ENCODE measurements at places on chromosomes 6 and 20.

DNA sequence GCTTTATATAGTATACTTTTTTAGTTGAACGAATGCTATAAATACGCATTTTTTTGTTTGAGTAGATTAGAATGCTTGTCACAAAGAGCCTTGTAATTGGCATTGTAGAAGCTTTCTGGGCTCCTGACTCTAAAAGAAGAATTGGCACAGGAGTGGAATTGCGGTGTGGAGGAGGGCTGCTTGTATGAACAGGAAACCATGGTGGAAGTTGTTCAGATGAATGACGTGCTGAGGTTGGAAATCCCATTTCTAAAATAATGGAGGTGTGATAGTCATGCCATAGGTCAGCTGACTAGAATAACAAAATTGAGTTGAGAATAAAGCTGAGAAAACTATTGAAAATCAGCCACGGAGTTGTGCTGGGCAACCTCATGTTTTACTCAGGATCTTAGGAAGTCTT lies 174.9 kb downstream of the QKI start:
- DNase-seq: no peak

DNA sequence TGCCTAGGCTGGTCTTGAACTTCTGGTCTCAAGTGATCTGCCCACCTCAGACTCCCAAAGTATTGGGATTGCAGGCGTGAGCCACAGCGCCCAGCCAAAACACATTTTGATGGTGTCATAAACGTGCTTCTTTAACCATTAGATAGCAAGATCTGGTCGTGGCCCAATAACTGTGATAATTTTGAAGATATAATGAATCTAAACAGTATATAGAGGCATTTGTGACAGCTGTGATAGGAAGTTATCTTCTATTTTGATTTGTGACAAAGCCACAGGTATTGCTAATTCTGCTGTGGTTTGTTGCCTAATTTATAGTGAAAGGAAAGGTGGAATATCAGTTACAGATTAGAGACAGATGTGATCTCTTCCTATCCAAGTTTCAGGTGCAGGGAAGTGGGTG lies 695 bp upstream of the OXT start:
- no peak for DNase-seq

DNA sequence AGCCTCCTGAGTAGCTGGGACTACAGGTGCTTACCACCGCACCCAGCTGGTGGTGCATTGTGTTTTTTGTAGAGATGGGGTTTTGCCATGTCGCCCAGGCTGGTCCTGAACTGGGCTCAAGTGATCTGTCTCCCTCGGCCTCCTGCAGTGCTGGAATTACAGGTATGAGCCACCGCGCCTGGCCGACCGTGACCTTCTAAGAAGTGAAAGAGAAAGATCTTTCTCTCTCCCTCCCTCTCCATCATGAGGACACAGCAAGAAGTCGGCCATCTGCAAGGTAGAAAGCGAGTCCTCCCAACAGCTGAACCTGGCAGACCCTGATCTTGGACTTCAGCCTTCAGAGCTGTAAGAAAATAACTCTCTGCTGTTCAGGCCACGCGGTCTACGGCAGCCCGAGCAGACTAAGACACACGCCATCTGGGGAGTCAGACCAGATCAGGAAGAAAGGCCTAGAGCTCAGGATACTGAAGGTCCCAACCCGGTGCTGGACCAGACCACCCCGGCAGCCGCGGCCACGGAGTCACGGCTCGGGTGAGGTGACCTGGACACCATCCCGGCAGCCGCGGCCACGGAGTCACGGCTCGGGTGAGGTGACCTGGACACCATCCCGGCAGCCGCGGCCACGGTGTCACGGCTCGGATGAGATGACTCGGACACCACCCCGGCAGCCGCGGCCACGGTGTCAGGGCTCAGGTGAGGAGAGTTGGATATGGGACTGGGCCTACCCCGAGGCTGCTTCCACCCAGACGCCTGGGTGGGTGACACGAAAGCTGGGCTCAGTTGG lies 9.6 kb downstream of the GMEB2 start:
- no peak for DNase-seq

DNA sequence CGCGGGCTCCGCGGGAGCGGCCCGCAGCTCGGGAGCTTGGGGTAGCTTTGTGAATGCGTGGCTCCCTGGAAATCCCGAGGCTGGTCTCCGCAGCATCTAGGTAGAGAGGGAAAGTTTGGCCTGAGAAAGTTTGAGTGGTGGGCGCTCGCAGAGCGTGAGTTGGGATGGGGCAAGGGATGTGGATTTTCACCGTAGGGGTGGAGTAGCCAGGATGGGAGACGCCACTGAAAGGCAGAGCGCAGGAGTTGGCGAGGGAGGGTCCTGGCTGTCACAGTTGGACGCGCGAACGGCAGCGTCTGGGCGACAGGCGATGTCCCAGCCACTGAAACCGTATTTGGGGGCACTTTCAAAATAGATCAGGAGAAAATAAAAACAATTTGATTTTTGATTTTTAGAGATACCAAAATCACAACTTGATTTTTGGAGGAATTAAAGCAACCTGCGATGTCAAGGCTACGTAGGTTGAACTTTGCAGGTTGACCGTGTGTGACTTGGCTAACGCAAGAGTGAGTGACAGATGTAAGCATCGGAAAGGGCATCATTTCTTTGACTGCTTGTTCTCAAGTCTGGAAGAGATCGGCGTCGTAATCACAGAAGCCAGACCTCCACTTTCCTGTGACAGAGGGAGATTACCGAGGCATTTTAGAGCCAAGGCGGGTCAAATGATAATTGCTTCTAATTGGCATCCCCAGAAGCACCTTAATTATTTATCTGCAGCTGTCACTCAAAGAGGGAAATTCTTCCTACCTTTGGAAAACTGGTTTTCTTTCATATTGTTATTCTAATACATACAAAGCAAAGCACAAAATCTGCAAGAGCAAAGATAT lies 646 bp downstream of the HEY2 start:
- DNase-seq: no peak

GRCh38 chr6:138229663-138230179 lies 11.4 kb upstream of the PBOV1 start:
- DNase-seq: no peak

DNA sequence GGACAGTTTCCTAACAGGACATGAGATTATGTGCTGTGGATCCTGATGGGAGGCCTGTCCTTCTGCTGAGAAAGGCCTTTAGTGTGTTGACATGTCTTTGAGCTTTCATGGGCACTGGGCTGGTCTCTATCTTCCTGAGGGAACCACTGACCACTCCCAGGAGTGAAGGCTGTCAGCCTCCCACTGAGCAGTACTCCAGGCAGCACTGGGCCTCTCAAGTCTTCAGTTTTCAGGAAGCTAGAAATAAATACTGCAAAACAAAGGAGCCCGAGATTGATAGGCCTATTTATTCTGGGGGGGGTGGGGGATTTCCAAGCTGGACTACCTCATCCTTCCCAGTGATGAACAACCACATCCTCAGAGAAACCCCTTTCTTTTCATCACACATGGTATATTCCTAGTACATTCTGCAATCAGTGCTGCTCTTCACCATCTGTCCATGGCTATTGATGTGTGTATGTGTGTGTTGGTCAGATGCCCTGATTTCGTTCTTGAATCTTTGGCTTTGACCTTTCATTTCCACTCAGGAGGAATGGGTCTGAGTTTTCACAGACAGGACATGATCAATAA lies 180.9 kb upstream of the SPTLC3 start:
- DNase-seq: no peak

GRCh38 chr6:111780393-111780792 lies 92.9 kb downstream of the FYN start:
- no peak for DNase-seq

DNA sequence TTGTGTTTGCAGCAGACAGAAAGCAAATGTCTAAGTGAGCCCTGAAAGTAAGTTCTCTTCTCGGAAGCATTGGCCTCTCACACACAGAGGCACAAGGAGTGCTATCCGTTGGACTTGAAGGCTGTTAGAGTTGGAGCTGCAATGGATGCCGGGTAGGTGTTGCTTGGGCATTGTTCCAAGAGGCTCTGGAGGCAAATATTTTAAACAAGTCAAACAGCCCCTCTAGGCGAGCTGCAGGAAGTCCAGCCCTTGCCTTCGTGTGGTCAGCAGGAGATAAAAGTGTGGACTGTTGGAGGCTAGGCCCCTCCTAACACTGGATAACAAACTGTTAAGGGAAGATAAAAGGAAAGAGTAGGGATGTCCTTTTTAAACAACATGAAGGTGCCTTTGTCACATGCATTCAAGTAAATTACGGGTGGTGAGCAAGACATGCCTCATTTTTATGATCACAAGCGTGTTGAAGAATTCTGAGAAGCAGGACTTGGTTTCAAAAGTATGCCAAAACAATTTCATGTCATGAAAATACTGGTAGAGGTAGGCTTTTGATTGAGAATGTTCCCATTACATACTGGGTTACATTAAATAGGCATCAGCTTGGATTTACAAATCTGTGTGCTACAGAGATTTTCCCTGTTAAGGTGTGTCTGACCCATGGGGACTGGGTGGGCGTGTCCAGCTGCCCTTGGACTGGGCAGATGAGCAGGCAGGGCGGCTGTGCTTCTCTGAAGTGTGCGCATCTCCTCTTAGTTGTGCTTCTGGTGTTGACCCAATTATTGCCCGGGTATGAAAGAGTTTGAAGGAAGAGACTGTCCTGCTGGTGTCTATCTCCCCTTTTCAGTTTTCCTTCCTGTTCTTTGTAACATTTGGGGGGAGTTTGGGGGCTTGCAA lies 57.5 kb downstream of the RREB1 start:
- peak; percentile 42 for DNase-seq

DNA sequence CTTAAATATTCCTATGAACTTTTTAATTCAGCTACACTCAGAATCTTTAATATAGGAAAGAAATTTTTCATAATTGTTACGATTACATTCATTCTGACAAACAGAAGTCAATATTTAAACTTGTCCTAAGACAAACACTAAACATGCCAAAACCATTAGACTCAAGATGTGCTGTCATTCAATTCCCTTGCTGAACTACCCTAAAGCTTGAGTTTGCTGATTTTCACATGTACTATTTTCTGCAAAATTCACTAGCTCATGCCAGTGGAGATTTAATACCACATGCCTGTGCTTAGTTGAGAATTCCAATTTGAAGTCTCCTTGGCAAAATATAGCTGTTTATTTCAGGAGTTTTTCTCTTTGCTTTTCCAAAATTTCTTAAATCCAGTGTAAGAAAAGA lies 448.0 kb downstream of the COL12A1 start:
- DNase-seq: no peak

GRCh38 chr6:170174771-170175643 lies 115.9 kb downstream of the DLL1 start:
- DNase-seq: no peak

- no peak for DNase-seq
Measured at GRCh38 chr20:6333110-6333509, 210.3 kb upstream of the FERMT1 start.

- no peak for DNase-seq
Measured at GRCh38 chr6:110882824-110883554, 8.4 kb downstream of the AMD1 start.

GRCh38 chr6:119562168-119562567 lies 212.6 kb upstream of the MAN1A1 start:
- DNase-seq: no peak

GRCh38 chr20:20229595-20229994 lies 138.3 kb upstream of the INSM1 start:
- no peak for DNase-seq

DNA sequence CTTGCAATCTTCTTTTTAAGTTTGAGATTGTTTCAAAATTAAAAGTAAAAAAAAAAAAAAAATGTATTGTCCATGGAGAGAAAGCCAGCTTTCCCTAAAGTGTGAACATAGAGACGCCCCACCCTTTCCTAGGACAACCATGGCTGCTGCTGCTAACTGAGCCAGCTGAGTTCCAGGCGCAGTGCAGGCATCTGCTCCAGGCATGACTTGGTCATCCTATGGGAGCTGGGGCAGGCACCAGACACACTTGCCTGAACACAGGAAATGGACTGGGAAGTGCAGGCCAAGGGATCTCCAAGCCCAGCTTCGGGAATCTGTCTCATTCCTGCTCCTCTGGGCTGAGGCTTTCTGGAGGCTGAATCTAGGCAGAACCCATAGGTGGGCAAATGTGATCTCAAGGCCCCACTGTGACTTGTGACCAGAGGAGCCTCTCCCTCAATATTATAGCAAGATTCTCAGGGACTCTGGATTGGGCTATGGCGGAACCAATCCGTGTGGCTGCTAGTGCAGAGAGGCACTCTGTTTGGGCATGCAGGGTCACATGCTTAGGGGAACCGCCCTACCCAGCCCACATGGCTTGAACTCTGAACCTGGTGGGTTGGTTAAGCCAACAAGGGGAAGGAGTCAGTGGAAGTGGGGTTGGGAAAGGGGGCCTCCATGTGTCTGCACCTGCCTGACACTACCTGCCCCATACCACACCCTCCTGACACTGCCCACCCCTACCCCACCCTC lies 138.2 kb upstream of the CST7 start:
- peak; percentile 10 for DNase-seq

GRCh38 chr6:148250975-148251685 lies 91.5 kb upstream of the SASH1 start:
- peak; percentile 75 for DNase-seq

DNA sequence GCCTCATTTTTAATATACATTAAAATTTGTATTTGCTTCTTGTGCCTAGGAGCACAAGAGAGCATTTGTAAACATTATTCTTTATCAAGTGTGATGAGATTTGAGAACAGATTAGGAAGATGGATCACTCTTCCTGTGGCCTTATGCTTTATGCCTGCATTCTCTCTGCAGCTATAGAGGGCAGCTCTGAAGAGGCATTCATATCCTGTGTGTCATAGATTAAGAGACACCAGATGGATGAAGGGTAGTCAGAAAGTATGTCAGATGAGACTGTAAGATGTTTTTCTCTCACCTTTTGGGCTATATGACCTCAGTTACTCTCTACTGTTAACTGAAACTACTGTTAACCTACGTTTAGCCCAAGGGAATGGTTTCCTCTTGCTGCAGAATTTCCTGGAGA lies 61.4 kb downstream of the DNAH8 start:
- DNase-seq: peak; percentile 77

DNA sequence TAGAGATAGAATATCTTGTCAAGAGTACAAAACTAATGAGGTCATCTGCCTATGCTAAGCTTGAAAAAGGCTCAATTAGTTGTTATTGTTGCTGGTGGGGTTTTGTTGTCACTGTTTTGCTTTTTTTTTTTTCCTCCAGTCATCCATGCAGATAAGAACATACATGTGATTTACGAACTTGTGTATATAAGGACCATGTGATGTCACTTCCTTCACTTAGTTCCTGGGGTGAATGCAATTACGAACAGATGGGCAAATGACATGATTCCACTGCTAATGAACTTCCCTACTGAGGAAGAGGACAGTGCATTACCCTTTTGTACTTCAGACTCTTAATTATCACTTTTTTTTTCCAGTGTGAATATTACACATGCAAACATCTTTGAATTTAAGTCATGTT lies 1175.3 kb upstream of the GJE1 start:
- no peak for DNase-seq

GRCh38 chr20:23294166-23294565 lies 56.4 kb upstream of the NXT1 start:
- no peak for DNase-seq
